ENCODE measurements at places on chromosomes 13 and 19.

- no peak for DNase-seq
These were observed 699 bp downstream of the RCBTB2 start for GRCh38 chr13:48532256-48532505.

- no peak for DNase-seq
These were observed 59.8 kb upstream of the UBAC2 start for GRCh38 chr13:99140831-99141230.

- no peak for DNase-seq
These were observed 289.2 kb upstream of the PCDH9 start for GRCh38 chr13:67519356-67519755.

DNA sequence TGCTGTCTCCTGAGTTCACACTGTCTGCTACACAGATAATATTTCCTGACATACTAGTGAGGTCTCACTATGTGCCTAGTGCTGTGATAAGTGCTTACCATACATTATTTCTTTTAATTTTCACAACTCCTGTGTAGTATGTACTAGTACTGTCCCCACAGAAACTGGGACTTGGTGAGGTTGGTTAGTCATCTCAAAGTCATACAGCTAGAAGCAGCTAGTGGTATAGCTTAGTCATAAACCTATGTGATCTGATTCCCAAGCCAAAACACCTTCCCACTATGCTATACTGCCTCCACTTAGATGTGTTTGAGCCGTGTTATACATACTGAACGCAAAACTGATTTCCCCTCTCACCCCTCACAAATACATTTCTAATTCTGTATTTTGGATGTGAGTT lies 10.5 kb downstream of the MTMR6 start:
- DNase-seq, result no peak

DNA sequence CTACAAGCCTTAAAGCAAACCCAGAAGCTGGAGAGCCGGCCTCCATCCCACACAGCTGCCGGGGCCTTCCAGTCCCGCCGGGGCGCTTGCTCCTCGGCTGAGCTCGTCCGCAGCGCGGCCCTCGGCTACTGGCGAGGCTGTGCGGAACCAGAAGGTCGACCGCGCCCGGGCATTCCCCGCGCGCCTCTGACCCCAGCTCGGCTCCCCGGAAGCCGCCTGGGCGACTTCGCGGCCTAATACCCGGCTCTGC lies 863 bp downstream of the ANKRD10 start:
- no peak for DNase-seq

GRCh38 chr19:28873301-28873700 lies 339.6 kb downstream of the UQCRFS1 start:
- DNase-seq, result no peak
